ENCODE measurements at places on chromosomes 7 and 10.

- no peak overlapping the region for H3K27ac ChIP-seq
- no peak overlapping the region for H3K4me3 ChIP-seq
- no peaks in the 10 kb centered on the region for H3K27me3 ChIP-seq
- no peak for DNase-seq
- no peaks in the 10 kb centered on the region for H3K4me1 ChIP-seq
Observed at GRCh38 chr10:91103384-91104192, 116.9 kb upstream of the PCGF5 start.

DNA sequence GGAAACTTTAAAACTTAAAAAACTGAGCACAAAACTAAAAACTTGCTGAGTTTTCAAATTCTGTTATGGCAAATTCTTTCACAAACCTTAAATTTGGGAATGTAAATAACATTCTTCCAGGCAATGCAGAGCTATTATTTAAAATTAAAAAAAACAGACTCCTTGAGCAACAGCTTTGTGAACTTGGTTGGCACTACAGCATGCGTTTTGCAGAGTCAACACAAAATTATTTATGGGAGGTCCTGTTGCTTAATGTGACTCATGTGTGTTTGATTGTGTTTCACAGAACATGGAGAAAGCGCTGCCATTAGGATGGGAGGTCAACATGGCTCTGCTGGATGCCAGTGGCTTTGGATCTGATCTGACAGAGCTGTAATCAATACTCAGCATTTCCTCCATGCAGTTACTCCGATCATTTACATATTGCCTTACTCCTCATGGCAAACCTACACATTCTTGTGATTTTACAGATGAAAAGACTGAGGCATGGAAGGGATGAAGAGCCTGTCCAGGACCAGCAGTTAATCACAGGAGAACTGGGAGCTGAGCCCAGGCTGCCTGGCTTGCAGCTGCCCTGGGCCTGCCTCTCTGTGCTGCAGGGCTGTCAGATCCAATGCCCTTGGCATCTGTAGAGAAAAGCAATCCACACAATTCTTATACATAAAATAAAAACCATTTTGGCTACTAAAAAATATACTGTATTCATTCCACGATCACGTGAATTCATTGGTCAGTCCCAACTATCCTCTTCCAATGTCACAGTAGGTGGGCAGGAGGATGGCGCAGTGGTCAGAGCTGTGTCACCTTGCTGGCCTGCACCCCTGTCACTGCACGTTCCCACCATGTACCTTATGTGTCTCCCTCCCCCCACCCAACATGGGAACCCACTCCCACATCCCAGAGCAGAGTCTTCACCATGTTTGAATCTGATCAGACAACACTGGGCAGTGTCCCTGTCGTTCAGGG lies 200.9 kb downstream of the CXCL12 start:
- peaks cover 12% of the 10 kb centered on the region for H3K27me3 ChIP-seq
- H3K36me3 ChIP-seq: peaks cover 2% of the 10 kb centered on the region
- no peak for DNase-seq
- no peaks in the 10 kb centered on the region for H3K4me1 ChIP-seq
- no peak overlapping the region for H3K27ac ChIP-seq

- no peak for DNase-seq
- no peaks in the 10 kb centered on the region for H3K36me3 ChIP-seq
- no peak overlapping the region for H3K4me3 ChIP-seq
Observed at GRCh38 chr10:28794986-28795385, 117.7 kb downstream of the BAMBI start.

- H3K4me3 ChIP-seq: no peak overlapping the region
- no peaks in the 10 kb centered on the region for H3K27me3 ChIP-seq
- no peak overlapping the region for H3K27ac ChIP-seq
- no peaks in the 10 kb centered on the region for H3K36me3 ChIP-seq
Observed at GRCh38 chr10:19877466-19878255, 61.4 kb downstream of the PLXDC2 start.

DNA sequence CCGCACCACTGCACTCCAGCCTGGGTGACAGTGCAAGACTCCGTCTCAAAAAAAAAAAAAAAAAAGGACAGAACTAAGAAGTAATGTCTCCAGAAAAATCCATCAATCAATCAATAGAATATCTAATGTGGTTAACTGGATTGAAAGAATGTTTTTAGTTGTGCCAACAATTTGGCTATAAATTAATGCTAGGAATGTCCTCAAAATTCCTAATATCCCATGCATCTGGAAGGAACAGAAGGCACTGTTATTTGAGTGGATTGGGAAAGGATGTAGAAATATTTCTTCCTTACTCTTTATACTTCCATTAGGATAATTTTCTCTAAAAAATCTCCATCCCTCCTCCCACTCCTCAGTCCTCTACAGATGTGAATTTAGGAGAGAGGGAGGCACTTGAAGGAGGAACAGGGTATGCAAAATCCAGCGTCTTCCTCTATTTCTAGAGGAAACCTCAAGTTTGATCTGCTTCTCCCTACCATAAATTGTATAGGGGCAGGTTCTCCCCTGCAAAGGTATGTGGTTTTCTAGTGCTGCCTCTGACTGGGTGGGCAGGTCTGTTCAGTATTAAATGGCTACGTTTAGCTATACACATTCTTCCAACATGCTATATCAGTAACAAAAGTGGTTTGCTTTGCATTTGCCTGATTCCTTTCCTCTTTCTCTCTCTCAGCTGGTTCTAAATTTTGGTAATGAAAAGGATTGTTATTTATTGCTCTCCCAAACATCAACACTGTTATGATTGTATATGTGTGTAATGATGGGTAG lies 54.1 kb downstream of the RNLS start:
- DNase-seq: no peak
- H3K27me3 ChIP-seq: peaks cover 7% of the 10 kb centered on the region
- H3K4me1 ChIP-seq: peaks cover 8% of the 10 kb centered on the region
- H3K36me3 ChIP-seq: no peaks in the 10 kb centered on the region
- no peak overlapping the region for H3K4me3 ChIP-seq

GRCh38 chr7:92875173-92875572 lies 38.8 kb upstream of the CDK6 start:
- H3K36me3 ChIP-seq: no peaks in the 10 kb centered on the region
- H3K4me3 ChIP-seq: no peak overlapping the region
- no peak overlapping the region for H3K27ac ChIP-seq

- H3K4me3 ChIP-seq: no peak overlapping the region
- H3K27me3 ChIP-seq: peaks cover 18% of the 10 kb centered on the region
- H3K36me3 ChIP-seq: no peaks in the 10 kb centered on the region
Observed at GRCh38 chr7:97198596-97198995, 81.1 kb downstream of the SDHAF3 start.

DNA sequence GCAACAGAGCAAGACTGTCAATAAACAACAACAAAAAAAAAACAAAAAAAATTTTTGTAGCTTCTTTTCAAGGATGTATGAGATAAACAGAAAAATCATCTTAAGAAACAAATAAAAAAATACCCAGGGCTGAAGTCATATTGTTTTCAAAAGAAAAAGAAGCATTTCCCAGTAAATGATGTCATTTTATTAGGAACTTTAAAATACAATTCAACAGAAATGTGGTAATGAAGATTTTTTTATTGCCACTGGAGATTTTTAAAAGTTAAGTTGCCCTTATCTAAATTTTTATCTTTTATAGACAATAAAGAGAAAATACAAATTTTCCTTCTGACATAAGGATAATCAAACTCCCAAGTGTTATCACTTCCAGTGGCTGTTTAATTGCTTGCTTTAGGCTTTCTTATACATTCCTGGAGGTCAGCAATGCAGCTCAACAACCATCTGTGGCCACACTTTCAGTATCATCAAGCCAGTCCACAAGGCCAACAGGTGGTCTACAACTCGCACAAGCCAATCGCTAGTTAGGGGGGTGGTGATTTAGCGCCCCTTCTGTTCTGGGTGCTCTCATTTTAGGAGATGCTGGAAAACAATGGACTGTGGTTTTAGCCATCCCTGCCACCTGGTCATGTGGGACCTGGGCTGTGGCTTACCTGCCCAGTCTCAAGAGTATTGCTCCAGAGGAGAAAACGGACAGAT lies 10.8 kb downstream of the SEPHS1 start:
- no peak for DNase-seq
- H3K27ac ChIP-seq: no peak overlapping the region
- H3K4me3 ChIP-seq: no peak overlapping the region
- H3K27me3 ChIP-seq: no peaks in the 10 kb centered on the region
- peaks cover 2% of the 10 kb centered on the region for H3K36me3 ChIP-seq
- H3K4me1 ChIP-seq: peaks cover 5% of the 10 kb centered on the region

- H3K27ac ChIP-seq: no peak overlapping the region
- H3K4me1 ChIP-seq: peaks cover 19% of the 10 kb centered on the region
- DNase-seq: no peak
- no peaks in the 10 kb centered on the region for H3K36me3 ChIP-seq
- H3K4me3 ChIP-seq: peak overlapping the region; percentile 98
Observed at GRCh38 chr10:7412237-7412927, 1.5 kb upstream of the SFMBT2 start.

GRCh38 chr10:20614911-20615310 lies 282.2 kb downstream of the NEBL start:
- H3K4me1 ChIP-seq: no peaks in the 10 kb centered on the region
- no peaks in the 10 kb centered on the region for H3K36me3 ChIP-seq
- DNase-seq: no peak
- no peak overlapping the region for H3K27ac ChIP-seq
- no peak overlapping the region for H3K4me3 ChIP-seq

DNA sequence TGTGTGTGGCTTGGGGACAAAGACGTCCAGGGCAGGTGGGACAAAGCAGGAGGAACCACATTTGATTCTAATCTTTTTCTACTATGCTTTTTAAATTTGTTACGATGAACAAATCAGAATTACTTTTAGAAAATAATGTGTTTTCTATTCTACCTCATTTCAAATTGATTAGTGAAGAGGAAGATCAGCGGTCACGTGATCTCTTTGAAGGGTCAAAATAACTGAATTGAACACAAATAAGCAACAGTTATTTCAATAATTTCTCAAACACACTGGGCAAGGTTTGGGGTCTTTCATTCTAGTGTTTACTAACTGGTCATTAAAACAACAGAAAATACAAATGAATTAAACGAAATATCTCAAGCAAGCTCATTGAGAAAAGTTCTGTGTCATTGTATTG lies 773.0 kb upstream of the IGFBP3 start:
- no peak overlapping the region for H3K4me3 ChIP-seq
- H3K36me3 ChIP-seq: no peaks in the 10 kb centered on the region
- no peaks in the 10 kb centered on the region for H3K27me3 ChIP-seq
- H3K27ac ChIP-seq: no peak overlapping the region

DNA sequence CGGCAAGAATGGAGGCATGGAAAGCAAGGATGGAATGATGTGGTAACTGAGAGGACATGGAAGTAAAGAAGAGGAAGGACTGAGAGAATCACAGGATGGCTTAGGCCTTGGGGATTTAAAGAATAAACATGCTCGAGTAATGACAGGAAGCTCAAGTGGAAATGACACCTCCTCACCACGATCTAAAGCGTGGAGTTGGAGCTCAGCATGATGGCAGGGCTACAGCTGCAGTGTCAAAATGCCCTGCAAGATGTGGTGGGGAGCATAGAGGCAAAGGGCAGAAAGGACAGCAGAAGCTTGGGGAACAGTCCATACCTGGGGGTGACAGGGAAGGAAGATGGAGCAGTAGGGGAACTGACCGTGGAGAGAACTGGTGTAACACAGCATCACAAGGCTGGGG lies 229.5 kb upstream of the PLXNA4 start:
- H3K4me3 ChIP-seq: no peak overlapping the region
- no peak overlapping the region for H3K27ac ChIP-seq
- H3K27me3 ChIP-seq: no peaks in the 10 kb centered on the region

- H3K4me3 ChIP-seq: no peak overlapping the region
- H3K4me1 ChIP-seq: peaks cover 48% of the 10 kb centered on the region
- no peak for DNase-seq
- no peak overlapping the region for H3K27ac ChIP-seq
Observed at GRCh38 chr10:11245095-11245479, 227.4 kb downstream of the CELF2 start.

DNA sequence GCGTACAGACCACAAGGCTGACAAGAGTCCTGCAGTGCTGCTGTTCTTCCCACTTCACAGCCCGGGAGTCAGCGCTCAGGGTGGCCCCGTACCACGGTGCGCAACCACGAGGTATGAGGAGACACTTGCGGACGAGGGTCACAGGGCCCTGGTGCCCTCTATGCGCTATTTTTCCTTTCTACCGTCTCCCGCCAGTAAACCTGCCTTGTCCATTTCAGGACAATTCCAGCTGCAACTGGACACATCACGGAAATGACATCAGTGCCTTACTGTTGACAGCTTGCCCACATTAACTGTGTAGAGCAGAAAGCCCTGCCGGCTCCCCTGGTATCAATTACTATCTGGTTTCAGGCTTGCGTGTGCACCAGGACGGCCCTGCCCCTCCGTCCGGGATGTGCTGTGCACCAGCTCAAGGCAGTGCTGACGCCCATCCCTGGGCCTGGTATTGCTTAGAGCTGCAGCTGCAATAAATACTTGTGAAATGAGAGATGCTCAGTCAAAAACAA lies 65.1 kb downstream of the ZRANB1 start:
- no peaks in the 10 kb centered on the region for H3K4me1 ChIP-seq
- H3K4me3 ChIP-seq: no peak overlapping the region
- no peak for DNase-seq
- no peak overlapping the region for H3K27ac ChIP-seq

GRCh38 chr10:24750695-24751094 lies 27.0 kb upstream of the ARHGAP21 start:
- no peak for DNase-seq
- H3K27ac ChIP-seq: no peak overlapping the region
- no peak overlapping the region for H3K4me3 ChIP-seq
- no peaks in the 10 kb centered on the region for H3K27me3 ChIP-seq

GRCh38 chr7:111987115-111987826 lies 218.9 kb downstream of the DOCK4 start:
- no peak for DNase-seq
- no peak overlapping the region for H3K4me3 ChIP-seq
- peaks cover 35% of the 10 kb centered on the region for H3K27me3 ChIP-seq
- no peaks in the 10 kb centered on the region for H3K36me3 ChIP-seq

DNA sequence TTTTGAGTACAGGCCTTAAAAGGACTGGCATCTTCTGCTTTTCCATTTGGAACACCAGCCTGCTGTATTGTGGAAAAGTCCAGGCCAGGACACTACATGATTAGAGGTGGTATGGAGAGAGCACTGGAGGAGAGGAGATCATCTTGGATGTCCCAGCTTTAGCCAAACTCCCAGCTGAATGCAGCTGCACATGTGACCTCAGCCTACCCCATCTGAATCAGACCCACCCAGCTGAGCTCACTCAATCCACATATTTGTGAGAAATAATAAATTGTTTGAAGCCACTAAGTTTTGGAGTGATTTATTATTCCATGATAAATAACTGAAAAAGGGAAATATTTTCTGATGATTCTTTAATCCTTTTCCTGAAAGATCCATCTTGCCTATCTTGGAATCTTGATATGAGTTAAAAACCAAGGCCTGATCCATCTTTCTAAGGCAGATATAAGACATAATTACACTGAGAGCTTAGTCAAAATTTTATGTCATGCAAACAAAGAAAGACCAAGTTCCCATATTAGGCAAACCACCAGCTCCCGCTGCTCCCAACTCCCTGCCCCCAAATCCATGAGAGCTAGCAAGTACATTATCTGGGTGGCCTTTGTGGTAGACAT lies 55.1 kb upstream of the TRIL start:
- no peak overlapping the region for H3K4me3 ChIP-seq
- no peak overlapping the region for H3K27ac ChIP-seq
- no peak for DNase-seq
- H3K27me3 ChIP-seq: no peaks in the 10 kb centered on the region
- H3K4me1 ChIP-seq: no peaks in the 10 kb centered on the region
